Testis (tissue), 5 donors: ENCODE measurements at places on chromosomes 1 and 21. TPM values are rescaled to one million over a fixed set of nuclear protein-coding genes. Genes with fewer than 3 reads are reported as not detected.

The RNF186 gene
- polyA plus RNA-seq: not detected

- no peak for DNase-seq
Measured at GRCh38 chr1:38451541-38451993, 405.0 kb upstream of the POU3F1 start.

DNA sequence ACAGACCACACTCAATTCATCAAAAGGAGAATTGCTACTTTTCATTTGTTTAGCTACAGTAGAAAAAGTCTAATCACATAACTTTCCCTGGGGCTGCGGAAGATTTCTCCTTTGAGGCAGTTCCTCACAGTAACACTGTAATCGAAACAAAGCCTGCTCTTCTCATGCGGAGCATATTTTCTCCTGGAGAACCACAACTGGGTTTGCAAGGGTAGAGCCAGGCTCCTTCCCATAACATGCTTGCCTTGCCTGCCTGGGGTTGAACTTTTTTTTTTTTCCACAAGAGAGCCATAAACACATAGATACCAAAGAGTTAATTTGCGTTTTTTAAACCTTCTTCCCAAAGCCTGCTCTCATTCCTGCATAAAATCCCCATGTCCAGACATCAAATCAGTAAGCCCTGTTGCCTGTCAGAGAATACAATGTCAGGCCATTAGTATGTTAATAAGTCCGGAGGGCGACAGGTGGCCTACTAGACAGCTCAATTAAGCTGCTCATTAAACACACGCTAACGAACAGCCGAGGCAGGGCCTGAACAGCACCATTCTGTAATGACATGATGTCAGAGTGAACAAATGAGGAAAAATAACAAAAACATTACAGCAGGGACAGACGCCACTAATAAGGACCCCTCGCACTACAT lies 107.1 kb upstream of the OLIG2 start:
- DNase-seq: no peak

The AIM2 gene
- 3.2 TPM for polyA plus RNA-seq

DNA sequence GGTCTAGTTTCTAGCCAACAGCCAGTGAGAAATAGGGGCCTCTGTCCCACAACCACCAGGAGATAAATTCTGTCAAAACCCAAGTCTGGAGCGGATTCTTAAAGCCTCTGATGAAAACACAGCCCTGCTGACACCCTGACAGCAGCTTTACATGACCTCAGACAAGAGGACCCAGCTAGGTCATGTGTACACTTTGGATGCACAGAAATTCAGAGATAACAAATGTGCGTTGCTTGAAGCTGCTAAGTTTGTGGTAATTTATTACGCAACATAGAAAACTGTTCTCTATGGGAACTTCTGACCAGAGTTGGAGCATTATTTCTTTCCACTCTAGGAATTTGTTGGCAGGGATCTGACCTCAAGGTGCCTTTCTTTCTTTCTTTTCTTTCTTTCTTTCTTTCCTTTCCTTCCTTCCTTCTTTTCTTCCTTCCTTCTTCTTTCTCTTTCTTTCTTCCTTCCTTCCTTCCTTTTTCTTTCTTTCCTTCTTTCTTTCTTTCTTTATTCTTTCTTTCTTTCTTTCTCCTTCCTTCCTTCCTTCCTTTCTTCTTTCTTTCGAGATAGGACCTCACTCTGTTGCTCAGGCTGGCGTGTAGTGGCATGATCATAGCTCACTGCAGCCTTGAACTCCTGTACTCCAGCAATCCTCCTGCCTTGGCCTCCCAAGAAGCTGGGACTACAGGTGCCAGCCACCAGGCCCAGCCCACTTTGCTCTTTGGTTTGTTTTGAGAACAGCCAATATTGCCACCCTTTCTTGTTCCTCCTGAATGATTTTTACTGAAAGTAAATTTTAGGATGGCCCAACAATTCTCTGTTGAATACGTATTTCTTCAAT lies 14.9 kb upstream of the HMGCS2 start:
- DNase-seq: no peak

DNA sequence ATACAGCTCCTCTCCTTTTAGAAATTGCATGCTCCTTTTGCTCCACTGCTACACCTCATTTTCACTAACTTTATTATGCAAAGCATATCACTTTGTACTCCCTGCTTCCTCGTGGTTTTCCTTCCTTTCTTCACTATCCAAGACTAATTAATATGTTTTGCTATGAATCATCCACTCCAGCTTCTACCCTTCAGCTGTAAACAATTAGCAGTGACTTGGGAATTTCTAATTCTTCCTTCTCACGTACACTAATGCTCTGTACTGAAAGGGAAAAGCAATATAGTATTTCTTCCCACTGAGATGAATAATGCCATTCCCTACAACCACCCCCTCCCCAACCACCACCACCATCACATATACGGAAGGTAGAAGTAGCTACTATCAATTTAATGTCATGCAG lies 1917.0 kb downstream of the MRPL39 start:
- DNase-seq: no peak
